ENCODE measurements at places on chromosomes 11 and 22.

DNA sequence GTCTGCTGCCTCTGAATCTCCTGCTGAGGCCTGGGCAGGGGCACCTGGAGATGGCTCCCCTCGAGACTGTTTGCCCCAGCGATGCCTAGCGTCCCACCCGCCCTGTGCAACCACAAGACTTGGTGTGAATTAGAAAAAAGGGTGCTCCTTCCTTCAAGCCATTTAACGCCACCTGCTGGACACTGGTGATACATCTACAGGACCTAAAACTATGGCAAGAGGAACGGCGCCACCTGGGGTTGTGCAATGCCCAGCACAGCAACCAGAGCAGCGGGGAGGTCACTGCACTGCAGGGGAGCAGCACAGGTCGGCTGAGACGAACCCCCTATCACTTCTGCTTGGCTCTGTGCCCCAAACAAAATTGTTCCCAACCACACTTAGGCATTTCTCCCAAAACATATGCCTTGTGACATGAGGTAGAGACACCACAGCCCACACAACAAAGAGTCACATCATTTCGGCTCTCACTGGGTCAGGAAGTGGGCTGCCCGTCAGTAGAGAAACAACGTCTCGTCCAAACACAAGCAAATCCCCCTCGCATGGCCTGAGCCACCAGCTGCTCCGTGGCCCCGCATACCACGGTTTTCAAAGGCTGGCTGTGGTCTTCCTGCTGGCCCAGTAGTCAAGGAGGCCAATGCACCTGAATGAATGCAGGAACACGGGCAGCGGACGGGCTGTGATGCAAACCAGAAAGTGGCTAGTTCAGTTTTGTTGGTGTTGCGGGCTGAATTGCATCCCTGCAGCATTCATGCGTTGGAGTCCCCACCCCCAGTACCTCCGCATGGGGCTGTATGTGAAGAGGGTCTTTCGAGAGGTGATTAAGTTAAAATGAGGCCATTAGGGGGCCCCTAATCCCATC, 171.9 kb downstream of the SHANK2 start:
- DNase-seq, result peak; percentile 92

DNA sequence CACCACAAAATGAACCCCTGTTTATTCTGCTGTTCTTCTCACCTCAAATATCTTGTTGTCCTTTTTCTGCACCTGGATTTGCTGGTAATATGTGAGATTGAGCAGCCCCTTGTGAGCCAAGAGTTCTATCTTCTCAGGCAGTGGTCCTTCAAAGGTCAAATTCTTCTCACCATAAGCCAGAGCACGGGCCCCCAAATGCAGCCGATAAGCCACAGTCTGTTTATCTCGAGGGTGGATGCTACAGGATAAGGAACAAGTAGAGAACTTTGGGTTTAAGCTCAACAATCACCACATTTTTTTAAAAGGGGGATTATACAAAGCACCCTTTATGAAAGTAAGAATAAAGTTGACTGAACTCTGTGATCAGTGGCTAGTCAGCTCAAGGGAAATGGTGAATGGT, 15.8 kb downstream of the TBRG1 start:
- no peak for DNase-seq

DNA sequence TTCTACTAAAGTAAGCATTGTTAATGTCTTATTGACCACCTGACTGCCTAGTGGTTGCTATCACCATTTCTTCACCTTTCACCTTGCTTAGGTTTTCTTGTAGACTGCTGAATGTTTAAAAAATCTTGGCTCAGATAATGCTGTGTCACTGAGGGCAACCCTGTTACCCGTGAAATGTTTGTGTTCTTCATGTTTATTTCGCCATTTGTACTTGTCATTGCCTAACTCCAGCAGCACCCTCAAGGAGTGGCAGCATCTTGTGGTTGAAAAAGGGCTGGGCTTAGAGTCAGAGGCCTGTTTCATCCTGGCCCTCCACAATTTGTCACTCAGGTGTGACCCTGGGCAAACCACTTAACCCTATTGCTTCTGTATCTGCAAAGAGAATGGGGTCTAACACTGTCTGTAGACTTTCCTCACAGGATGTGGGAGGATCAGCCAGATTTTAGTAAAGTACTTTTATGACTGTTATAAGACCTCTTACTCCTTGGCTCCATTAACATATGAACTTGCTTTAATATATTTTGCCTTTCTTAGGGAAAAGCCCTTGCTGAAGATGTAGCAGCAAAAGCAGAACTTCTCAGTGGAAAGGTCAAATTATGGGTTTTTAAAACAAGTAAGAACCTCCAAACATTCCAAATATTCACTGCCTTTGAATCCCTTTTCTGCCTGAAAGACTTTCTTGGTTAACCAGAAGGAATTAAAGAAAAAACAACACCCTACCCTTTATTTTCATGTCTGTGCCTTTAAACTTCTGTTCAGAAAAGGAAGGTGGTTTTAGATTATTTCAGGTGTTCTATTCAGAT, 154.5 kb upstream of the C11orf87 start:
- no peak for DNase-seq

DNA sequence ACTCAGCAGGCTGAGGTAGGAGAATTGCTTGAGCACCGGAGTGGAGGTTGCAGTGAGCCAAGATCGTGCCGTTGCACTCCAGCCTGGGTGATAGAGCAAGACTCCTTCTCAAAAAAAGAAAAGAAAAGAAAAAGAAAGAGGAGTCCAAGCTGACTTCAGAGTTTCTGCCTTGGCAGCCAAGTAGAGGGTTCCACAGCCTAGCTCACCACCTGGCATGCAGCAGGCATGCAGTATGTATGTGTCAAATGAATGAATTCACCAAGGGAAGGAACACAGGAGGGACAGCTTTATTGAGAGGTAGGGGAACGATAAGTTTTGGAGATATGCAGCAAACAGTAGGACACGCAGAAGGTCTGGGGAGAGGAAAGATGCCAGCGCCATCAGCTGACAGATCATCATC, 230.4 kb downstream of the BUD13 start:
- DNase-seq, result no peak

DNA sequence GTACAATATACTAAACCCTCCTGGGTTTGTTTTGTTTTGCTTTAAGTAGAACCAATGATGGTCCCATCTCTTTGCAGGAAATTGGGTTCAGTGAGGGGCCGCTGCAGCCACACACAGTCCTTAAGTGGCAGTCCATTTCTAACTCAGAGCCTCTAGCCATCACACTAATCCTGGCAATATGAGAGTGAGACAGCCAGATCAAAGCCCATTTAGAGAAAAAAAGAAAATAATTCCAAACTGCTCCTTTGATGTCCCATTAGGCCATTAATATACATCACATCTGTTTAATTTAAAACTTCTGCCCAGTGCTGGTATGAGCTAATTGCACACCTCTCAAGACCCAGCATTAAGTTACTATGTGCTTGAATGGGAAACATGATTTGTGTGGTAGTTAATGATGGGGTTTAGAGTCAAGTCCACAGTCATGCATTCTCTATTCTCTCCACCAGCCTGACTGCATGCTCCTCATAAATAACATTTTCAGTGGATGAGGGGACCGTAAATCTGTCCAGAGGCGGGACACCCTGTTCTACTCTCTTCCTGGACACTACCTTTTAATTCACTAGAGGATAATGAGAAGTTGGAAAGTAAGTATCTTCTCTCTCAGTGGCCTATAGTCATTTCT, 53.8 kb upstream of the BIRC3 start:
- DNase-seq, result no peak
